Right renal pelvis (tissue), 4 donors: ENCODE measurements at places on chromosomes 6 and 20. TPM values are rescaled to one million over a fixed set of nuclear protein-coding genes. Genes with fewer than 3 reads are reported as not detected.

DNA sequence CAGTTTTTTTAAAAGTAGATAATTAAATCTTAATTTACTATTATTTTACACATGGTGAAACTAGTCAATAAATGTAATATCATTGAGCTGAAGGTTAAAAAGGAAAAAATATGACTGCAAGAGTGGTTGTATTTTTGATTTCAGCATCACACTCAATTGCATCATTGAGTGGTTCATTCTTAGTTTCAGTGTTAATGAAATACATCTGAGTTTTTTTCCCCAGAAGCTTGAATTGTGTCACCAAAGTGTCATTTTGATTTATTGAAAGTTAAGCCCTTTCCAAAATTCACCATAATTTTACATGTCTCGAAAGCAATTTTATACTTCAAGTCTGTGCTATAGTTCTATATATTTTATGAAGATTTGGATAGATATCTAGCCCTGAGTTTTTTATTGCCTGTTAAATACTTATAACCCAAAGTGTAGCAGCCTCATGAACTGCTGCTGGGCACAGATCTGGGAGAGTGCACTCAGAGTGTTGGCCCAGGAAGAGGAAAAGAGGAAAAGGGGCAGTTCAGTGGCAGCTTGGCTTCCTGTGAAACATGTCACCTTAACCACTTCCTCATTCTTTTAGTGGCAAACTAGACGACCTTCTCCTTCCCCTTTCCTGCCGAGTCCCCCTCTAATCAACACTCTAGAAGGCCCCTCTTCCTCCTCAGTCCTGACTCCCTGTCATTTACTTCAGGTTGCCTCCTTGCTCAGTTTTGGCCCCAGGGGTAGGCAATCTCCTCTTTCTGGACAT lies 140.7 kb downstream of the ESR1 start:
- no peak for DNase-seq

GRCh38 chr6:161064915-161065314 lies 73.3 kb downstream of the MAP3K4 start:
- no peak for DNase-seq

DNA sequence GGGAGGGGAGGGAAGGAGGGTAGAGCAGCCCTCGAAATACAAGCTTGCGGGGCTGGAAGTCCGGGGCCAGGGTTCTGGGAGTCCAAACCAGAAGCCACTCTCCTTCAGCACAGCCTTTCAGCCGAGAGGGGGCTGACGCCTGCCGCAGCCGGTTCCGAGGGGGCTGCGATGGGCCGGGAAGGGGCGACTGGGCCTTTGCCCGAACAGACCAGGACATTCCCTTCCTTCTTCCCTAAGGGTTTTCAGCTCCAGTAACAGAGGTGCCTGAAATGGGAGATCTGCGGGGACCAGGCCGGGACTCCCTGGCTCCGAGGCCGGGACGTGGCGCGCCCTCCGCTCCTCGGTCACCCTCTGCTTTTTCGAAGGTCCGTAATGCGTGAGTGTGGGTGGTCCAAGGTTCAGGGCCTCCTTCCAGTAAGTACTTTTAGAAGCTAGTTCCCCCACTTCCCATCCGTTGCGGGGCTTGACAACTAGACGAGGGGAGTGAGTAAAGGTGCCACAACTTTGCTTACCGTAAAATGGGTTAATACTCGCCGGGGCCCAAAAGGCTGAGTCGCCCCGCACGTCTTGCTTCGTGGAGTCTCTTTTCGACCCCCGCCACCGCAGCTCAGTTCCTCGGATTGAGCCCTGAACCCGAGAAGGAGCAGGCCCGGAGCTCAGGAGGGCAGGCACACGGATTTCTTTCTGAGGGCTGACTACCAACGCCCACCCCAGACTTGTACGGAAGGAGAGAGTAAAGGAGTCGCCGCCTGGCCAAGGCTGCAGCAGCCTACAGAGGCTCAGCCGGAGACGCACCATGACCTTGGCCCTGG lies 2.9 kb upstream of the OLIG3 start:
- no peak for DNase-seq

OPRM1 gene
- not detected for polyA plus RNA-seq

- no peak for DNase-seq
These were observed 70.8 kb upstream of the AHI1 start for GRCh38 chr6:135568379-135568778.

DNA sequence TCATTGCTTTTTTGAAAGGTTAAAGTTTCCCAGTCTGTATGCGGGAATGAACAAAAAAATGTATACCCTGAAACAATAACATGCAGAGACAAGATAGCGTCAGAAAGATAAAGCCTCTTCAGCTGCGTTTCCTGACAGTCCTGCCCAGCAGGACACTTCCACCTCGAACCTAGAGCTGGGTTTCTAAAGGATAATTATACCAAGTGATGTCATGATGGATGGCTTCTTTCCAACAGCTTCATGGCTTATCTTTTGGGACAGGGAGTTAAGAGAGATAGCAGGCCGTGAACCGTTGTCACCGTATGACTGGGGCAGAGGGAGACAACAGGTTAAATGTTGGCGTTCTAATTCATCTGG lies 267.6 kb upstream of the SGK1 start:
- DNase-seq: no peak

GRCh38 chr6:89412071-89413005 lies at the start of gene RRAGD:
TSS of gene RRAGD (minus strand) at chr6:89412273. CDS start at chr6:89411993, 280 bp downstream.
- no peak for DNase-seq

DNA sequence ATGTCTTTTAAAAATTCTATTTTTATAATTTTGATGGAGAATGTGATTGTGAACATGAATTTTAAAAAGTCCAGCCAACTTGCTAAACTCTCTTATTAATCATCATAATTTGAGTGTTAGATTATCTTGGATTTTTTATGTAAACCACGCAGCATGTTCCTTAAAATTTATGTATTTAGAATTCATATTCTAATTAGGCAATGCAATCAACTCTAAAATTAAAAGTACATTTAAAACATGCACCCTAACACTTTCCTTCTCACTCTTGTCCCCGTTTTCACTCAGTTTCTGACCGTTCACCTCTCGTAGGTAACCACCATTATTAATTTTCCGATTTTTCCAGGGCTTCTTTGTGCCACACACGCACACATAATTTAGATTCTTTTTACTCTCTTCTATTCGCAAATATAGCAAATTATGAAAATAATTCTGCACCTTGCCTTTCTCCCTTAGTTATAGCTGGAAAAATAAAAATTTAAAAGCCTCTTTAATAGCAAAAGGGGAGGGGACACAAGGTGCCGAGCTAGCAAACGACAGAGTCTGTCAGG lies 329 bp upstream of the ZKSCAN3 start:
- no peak for DNase-seq

DNA sequence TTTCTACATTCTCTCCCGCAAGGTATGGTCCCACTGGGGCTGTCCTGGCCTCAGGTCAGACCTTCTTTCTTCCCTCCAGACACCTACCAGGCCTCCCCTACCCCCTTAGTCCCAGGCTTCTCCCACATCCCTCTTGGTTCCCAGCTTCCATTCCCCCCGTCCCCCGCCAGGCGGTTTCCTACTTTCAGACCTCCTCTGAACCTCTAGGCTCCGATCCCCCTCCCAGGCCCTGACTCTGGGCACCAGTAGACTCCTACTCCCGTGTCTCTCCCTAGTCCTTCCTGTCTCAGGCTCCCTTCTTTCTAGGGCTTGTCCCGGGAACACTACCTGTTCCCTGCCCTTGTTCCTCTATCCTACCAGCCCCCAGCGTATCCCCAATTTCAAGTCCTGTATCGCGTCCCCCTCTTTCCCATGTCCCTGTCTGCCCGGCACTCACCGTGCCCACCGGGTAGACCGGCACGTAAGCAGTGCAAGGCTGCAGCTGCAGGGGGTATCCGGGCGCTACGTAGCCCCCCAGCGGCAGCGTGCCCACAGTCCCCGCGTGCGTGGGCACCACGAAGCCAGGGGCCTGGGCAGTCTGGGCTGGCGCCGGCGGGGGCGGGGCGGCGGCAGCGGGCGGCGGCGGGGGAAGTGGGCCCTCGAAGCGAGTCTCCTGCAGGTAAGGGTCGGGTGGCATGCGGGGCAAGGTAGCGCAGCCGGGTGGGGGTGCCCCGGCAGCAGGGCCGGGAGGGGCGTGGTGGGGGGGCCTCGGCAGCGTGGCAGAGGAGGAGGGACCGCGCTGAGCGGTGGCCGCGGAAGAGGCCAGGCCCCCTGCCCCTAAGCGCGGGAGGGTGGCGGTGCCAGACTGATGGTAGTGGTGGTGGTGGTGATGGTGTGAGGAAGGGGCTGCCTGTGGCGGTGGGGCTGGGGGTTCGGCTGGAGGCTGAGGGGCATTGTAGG lies 1.5 kb downstream of the PRRT1 start:
- DNase-seq: no peak

GRCh38 chr6:41732591-41733359 lies 2.6 kb downstream of the TFEB start:
- DNase-seq: no peak
